ENCODE measurements at places on chromosomes 7 and 10. TPM values are rescaled to one million over a fixed set of nuclear protein-coding genes. Genes with fewer than 3 reads are reported as not detected.

Gene GATA3
- 3.9 TPM for total RNA-seq

Gene GNGT1
- not detected for total RNA-seq

Gene ZNF32
- 16.7 TPM for total RNA-seq

Gene PPP1R3C
- 16.0 TPM for total RNA-seq

Gene SPDYE16
- not detected for total RNA-seq

Gene MOGAT3
- total RNA-seq: not detected

Gene TCAF2
- 0.84 TPM for total RNA-seq

All from A549 treated with GW870086 at 1 μM for 4 hours (cell line).